Central memory CD4-positive, alpha-beta T cell (primary cell): ENCODE measurements at places on chromosomes 12 and 14.
A peak's percentile ranks its signal among the peaks of the same experiment; 100 is the strongest.

DNA sequence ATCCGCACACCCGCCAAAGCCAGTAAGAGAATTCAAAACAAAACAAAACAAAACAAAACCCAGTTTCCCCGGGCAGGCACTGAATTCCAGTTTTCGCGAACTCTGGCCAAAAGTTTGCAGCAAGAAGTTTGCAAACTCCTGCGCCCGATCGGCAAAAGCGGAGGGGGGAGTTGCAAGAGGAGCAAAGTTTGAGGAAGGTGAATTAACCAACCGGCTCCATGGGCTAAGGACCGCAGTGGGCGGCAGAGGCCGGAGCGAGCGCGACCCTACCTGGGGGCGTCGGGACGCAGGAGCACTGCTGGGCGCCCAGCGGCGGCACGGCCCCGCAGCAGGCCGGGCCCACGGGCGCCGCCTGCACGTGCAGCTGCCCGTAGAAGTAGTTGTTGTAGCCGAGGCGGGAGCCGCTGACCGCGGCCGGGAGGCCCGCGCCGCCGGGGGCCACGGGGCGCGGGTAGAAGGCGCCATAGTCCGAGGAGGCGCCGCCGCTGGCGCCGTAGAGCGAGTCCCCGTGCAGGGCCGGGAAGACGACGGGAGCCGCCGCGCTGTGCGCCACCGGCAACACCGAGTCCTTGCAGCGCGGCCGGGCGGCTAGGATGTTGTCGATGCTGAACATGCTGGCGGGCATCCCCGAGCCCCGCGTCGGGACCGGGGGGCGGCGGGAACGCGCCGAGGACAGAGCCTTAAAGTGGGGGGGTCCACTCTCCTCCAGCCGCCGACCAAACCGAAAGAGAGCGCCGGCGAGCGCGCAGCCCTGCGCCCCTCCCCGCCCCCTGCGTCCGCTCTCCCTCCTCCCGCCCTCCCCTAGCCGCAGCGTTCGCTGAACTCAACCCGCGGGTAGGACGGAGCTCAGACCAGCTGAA lies at the start of gene GSC:
TSS of gene GSC (minus strand) at position 723 of the 860 bp plus-strand sequence. CDS start at position 625, 98 bp downstream.
- no peak for DNase-seq

GRCh38 chr12:2391740-2392331 lies 339.0 kb downstream of the CACNA1C start:
- DNase-seq, result no peak

GRCh38 chr12:63995512-63995911 lies 151.0 kb downstream of the SRGAP1 start:
- DNase-seq, result no peak

DNA sequence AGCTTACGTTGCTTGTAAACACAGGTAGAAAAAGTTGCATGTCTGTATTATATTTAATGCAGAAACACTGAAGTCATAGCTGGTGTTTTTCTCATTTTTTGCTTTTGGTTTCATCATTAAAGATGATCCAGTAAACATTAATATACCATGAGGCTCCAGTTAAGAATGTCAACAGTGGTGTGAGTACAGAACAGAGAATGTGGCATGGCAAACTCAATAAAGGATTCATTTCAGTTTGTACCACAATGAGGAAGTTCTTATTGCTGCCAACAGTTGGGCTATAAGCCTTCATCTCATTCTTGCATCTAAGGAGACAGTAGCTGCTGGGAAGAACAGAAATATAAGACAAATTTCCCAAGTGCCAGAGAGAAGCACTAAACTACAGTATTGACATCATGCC lies 72.1 kb upstream of the ST8SIA1 start:
- no peak for DNase-seq

GRCh38 chr12:116291218-116291617 lies 13.7 kb upstream of the MED13L start:
- no peak for DNase-seq

DNA sequence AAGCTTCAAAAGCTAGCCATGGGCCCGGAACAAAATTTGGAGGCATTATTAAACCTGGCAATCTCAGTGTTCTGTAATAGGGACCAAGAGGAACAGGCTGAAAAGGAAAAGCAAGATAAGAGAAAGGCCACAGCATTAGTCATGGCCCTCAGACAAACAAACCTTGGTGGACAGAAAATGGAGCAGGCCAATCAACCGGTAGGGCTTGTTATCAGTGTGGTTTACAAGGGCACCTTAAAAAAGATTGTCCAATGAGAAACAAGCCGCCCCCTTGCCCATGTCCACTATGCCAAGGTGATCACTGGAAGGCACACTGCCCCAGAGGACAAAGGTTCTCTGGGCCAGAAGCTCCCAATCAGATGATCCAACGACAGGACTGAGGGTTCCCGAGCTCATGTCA lies 653.9 kb upstream of the TMEM132C start:
- DNase-seq, result no peak

- peak; percentile 44 for DNase-seq
Measured at GRCh38 chr14:96424109-96424989, 32.4 kb downstream of the AK7 start.

- DNase-seq, result no peak
Measured at GRCh38 chr14:85075694-85076476, 454.1 kb upstream of the FLRT2 start.

- no peak for DNase-seq
Measured at GRCh38 chr12:66066929-66067523, 63.5 kb downstream of the LLPH start.

DNA sequence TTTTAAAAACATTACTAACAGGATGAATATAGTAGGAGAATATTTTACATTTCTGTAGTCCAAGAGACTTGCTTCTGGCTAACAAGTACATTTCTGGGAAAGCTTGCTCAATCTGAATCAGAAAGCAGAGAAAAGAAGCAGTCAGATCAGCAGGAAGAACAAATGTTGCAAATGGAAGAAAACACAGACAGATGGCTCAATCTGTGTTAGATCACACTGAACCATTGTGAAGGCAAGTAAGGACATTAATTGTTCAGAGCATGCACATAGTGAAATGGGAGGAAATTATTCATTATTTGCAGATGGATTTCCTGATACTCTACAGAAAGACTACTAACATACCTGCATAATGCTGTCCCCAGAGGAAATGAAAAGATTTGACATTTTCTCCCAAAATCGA lies 65.2 kb upstream of the CNOT2 start:
- no peak for DNase-seq

GRCh38 chr14:60254176-60254575 lies 5.2 kb downstream of the PPM1A start:
- DNase-seq, result no peak

DNA sequence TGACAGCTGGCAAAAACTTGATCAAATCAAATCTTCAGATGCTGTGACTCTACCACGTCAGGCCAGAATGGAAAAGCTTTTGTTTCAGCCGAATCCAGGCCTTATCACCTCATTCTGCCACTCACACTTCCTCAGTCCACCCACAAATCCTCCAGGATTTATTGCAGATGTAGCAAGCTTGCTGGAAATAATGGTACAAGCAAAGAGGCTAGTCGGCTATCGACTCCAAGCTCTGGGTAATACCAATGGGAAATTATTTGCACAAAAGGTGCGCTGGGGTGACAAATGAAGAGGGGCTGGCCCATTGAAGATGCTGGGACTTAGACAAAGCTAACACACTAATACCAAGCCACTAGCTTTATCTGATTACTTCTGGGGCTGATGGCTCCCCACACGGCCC lies 250.5 kb downstream of the ASCL1 start:
- no peak for DNase-seq

DNA sequence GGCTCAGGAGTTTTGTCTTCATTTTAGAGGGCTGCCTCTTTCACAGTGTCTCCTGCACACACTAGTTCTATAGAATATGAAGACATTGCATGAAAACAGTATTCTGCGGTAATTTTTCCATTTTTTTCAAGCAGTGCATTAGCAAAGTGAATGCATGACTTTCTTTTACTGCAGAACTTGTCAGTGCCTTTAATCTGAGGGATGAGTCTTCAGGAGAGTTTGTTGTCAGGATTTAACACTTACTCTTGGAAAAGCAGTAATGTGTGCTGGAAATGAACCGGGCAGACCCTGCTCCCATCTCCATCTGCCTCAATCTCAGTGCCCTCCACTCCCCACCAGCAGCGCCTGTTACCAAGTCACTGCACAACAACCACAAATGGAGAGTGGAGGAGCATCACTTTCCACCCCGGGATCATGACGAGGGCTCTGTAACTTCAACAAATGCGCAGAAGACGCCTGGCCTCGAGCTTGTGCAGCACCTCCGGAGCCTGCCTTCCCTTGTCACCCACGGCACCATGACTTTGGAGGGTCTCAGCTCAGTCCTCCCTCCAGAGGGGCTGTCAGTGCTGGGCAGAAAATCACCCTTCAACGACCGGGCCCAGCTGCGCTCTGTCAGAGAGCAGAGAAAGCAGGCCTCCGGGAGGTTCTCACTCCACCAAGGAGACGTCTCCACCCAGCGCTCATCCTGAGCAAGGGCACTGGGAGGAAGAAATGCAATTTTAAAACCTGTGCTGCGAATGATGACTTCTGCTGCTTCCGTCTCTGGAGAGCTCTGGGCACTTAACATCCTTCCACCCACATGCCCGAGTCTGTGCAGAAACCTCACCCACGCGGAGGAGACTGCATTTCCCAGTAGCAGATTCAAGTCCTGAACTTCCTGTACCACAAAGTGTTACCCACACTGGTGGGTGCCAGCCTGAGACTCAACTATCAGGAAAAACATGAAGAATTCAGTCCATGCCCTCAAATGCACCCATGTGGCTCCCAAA lies 255.7 kb downstream of the ADGRD1 start:
- DNase-seq, result no peak

DNA sequence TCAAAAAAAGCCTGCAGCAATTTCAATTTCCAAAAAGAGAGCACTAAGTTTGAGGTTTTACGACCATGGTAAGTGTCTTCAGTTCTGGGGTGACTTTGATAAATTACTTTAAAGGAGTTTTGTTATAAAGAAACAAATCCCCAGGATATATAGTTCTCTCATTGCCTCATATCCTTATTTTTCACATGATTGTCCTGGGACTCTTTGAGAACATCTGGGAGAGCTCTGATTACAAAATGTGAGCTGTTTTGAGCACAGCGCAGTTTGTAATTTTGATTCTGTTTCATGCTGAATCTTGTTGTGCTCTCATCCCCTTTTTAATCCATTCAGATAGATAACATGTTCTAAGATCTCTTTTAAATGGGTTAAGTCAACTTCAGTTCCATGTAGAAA lies 67.7 kb upstream of the DCN start:
- DNase-seq, result no peak

DNA sequence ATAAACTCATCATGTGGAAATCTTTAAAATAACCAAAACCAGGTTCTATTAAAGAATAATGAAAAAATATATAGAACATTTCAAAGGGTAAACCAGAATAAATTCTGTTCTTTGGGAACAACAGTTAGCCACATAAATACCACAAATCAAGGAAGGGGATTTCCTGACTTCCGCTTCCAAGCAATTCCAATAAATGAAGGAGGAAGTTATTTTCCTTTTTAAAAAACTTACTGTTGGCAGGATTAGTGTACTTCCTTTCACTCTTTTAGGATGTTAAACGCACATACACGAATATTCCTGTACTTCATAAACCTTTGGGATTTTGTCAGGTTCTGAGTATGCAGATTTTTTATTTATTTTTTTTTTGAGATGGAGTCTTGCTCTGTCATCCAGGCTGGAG lies 13.7 kb upstream of the LIMA1 start:
- no peak for DNase-seq

GRCh38 chr12:106329231-106329982 lies 26.9 kb downstream of the TCP11L2 start:
- DNase-seq, result no peak

- no peak for DNase-seq
Measured at GRCh38 chr12:52526511-52526951, 6.3 kb upstream of the KRT5 start.

GRCh38 chr12:42677461-42677860 lies 87.9 kb upstream of the PRICKLE1 start:
- DNase-seq, result no peak

DNA sequence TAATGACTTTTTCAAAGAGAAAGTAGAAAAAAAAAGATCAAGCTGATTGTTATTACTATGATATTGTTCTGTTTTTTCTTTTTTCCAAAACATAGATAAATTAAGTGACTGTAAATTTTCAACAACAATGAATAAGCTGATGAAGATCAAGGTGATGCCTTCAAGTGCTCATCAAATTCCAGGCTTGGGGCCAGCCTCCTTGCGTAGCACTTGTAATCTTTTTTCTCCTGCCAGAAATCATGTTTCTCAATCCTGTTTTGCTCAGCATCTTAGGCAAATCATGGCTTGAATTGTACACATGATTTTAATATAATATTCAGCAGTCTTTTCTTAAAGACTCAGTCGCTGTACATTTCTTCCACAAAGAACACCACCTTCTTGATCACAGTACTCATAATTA lies 333.2 kb downstream of the NPAS3 start:
- DNase-seq, result no peak

DNA sequence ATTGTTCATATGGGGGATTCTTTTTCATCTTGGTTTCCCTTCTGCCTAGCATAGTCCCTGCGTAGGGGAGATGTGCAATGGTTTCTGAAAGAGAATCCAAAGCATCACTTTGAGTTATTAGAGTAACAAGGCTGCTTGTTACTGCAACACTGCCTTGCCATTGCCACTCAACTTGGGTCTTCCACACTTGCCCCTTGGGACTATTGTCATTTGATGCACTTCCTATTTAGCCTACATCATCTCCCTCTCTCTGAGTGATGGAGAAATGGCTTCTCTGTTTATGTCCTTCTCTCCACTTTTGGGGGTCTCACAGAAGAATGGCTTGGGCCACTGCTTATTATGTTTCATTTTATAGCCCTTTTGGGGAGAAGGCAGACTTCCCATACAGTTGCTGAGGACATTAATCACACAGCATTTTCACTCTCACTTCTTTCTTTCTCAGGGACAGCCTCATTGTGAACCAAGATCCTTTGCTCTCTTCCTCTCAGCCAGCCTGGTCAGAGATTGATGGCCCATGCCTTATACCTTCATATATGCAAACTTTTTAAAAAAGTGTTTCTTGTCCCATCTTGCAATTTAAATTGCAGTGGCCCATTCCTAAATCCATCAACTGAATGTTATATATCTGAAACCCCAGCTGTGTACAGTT lies 50.8 kb upstream of the POC1B start:
- DNase-seq, result no peak

DNA sequence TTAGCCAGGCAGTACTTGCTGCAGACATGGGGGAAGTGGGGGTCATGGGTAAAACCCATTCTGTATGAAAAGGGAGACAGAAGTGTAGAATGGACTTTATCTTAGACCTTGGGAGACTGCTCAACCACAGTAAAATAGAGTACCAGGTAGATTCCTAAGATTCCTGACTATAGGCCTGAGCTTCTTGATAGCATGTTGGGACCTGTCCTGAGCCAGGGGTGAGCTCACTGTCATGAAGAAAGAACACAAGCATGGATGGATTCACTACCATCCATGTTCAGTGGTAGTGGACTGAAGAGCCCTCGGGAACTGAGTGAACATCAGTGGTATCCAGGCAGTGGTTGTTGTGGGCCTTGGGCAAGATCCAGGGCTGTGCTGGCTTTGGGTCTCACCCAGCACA lies 1003.8 kb downstream of the TMTC2 start:
- no peak for DNase-seq

DNA sequence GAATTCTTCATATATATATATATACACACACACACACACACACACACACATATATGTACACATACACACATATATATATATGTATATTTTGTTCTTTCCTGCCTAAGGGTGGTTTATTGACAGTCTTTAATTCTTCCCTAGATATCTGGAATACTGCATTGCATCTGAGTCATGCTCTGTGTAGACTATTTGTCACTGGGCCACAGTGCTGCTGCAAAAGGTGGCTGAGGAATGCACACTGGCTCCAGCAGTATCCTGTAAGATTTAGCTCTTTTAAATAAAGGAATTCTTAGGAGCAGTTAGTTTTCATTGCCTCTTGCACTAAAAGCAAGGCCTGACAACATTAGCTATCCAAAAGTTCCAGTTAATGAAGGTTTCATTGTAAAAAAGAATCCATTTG lies 200.9 kb downstream of the APAF1 start:
- no peak for DNase-seq

GRCh38 chr14:93023039-93023438 lies 92.7 kb downstream of the ITPK1 start:
- DNase-seq, result no peak
